ENCODE measurements at places on chromosomes 1 and 21.

DNA sequence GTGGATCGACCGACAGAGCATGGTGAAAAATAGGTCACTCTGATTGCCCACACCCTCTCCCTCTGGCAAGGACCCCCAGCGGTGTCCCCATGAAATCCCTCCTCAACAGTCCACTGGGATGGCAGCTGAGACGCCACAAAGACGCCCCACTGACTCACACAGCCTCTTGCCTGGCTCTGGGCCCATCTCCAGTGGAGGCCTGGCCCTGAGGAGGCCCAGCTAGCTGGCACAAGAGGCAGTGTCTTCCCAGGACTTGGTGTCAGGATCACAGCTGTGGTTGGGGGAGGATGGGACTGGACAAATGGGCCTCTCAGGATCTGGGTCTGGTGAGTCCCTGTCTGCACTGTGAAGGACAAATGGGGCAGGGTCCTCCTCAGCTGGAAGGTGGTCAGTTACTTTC lies 4.6 kb downstream of the ALX3 start:
- no peak for DNase-seq

DNA sequence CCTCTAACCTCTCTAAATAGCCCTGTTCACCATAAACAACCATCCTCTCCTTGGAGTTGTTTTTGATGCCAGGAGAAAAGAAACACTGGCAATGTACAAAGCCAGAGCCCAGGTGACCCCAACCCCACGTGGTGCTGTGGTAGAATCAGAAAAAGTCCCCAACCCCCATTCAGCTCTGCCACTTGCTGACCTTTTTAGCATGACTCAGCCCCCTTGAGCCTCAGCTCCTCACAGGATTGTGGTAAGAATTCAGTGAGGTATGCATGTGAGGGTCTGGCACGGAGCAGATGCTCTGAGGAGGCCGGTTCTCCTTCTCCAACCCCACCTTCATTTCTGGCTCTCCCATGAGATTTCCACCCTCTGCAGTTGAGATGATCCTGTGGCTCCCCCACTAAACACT lies 11.1 kb upstream of the CHI3L1 start:
- DNase-seq = peak; percentile 71

DNA sequence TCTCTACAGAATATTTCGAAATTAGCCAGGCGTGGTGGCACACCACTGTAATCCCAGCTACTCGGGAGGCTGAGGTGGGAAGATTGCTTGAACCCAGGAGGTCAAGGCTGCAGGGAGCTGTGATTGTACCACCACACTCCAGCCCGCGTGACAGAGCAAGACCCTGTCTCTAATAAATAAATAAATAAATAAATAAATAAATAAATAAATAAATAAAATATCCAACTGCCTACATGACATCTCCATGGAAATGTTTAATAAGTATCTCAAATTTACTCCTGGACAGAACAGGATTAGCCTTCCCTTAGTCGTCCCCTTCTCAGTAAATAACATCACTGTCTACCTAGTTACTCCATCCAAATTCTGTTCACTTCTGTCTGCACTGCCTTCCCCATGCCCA lies 29.0 kb upstream of the KCNN3 start:
- no peak for DNase-seq

DNA sequence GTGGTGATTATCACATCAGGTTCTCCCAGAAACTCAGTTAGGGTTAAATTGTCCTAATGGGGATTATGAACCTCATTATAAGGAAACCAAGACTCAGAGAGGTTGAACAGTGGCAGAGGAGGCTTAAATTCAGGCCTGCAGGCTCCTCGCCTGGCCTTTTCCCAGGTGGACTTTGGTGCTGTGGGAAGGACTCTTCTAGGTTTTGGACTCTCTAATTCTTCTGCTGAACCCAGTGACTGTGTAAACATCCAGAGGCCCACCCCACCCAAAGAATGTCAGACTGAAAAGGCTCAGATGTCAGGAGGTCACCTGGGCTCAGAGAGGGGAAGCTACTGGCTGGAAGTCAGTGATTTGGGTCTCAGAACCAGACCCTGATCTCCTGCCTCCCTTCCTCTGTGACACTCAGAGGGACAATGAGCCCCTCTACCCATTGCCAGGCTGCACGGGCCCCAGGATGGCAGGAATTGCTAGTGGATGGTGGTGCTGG lies 2.5 kb downstream of the ZNF362 start:
- no peak for DNase-seq

DNA sequence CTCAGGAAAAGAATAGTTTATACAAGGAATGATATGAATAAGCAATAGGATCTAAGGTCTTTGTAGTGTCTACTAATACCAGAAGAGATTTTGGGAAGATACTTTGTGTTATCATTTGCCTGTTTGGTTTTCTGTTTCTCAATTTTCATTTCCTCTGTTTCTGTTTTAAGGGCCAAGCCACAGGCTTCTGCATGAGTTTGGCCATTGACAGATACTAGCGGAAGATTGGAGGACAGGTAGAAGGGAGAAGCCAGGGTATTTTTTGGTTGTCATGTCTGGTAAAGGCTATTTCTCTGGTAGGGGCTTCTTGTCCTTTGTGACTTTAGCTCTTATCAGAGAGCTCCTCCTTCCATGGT lies 51.4 kb downstream of the HS2ST1 start:
- no peak for DNase-seq

GRCh38 chr1:246404078-246404477 lies 103.0 kb downstream of the SMYD3 start:
- no peak for DNase-seq

GRCh38 chr1:27634177-27634984 lies 604 bp downstream of the FGR start:
- peak; percentile 49 for DNase-seq

DNA sequence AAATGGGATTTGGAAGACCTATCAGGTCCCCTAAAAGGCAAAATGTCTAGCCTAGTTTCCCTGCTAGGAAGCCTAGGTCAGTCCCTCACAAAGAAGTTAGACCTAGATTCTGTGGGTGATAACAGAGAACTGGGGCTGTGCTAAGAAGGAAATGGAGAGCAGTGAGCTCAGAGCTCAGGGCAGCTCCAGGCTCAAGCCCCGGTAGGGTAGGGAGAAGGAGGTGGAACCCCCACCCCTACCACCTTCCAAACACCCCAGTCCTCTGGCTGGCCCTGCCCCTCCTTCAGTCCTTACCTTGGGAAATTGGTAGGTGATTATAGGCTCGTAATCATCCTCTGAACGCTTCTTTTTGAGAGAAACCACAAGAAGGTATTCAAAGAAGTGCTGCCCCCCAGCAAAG lies 1.1 kb downstream of the DENND2D start:
- no peak for DNase-seq

- DNase-seq = no peak
Measured at GRCh38 chr1:41277371-41277975, 35.4 kb upstream of the SCMH1 start.

DNA sequence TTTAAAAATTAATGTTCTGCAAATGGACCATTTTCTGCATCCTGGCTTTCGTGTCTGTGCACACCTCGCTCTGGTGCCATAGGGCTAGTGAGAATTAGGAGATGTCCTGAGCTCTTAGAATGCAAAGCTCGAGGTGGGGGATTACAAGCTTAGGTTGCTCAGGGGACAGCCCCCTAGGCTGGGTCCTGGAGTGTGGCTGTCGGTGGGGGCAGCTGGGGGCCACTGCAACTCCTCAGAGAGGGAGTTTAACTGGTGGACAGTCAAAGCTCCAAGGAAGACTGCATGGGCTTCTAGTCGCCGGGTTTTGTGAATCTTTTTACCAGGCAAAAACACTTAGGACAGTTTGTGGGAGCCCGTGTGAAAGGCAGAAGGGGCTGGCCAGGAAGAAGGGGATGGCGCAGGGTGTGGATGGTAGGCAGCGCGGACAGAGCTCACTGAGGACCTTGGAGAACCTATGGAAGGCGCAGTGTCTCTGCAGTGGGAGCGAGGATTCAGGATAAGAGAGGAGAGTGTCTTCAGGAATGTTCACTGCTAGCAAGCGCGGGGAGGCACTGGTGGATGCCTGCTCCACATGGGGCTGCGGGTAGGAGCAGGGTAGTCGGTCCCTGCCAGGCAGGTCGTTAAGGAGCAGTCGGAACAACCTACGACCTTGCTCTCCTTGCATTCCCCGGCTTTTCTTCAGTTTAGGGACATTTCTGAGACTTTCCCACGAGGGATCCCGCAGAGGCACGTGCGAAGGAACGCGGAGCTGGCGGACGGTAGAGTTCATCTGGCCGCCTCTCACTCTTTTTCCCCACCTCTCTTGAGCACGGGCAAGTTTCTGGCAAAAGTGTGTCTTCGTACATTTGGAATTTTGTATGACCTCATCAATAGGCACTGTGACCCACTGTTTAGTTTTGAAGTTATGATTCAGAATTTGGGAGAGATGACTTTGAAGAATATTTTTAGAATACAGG lies 12.9 kb upstream of the KCNE1 start:
- DNase-seq = peak; percentile 28

DNA sequence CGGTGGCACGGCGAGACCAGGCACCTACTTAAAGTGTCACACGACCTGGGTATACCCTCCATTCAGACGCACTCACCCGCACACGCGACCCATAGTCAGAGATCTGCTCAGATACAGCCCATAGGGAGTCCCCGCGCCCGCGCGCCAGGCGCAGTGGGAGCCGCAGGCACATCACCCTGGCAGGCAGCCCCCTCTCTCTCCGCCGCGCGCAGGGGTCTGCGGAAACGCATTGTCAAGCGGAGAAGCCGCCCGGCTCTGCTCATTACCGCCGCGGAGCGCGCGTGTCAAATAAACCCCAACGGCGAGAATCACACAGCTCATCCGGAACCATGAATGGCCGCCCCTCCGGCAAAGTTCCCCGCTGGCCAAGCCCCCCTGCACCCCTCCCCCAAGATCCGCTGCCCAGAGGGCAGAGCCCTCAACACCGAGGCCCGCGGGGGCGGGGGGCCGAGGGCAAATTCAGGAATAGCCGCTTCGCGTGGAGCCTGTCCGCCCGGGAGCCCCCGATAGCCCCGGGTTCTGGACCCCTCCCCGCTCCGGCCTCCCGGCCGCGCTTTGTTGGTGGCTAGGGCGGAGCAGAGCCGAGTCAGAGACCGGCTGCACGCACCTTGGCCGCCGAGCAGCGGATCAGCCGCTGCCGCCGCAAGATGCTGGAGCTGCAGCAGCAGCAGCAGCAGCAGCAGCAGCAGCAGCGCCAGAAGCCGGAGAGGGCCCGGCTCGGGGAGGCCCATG lies 522 bp downstream of the LRP8 start:
- DNase-seq = peak; percentile 67

GRCh38 chr21:45405271-45405818 lies 380 bp downstream of the COL18A1 start:
- no peak for DNase-seq

DNA sequence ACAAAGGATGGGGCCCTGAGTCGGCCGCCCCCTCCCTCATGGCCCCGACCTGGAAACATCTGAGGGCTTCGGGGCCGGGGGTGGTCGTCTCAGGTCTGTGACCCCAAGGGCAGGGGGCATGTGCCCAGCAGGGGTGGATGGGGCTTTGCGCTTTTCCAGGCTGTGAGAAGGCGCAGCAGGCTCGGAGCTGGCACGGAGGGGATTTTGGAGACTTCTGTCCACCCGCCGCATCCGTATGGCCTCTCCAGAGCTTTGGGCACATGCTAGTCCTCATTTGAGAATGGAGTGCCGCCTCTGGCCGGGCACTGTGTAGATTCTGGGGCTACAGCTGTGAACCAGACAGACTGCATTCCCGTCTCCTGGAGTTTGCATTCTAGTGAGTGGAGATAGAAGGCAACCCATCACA lies 66.1 kb upstream of the WNT4 start:
- no peak for DNase-seq

DNA sequence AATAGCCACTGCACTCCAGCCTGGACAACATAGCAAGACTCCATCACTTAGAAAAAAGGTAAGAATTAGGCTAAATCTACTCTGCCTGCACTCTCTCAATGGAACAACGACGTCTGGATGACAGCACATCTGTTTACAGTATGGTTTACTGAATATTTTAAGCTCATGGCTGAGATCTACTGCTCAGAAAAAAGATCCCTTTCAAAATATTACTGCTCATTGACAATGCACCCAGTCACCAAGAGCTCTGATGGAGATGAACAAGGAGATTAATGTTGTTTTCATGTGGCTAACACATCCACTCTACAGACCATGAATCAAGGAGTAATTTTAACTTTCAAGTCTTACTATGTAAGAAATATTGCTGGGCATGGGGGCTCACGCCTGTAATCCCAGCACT lies 58.0 kb downstream of the SLC27A3 start:
- no peak for DNase-seq

DNA sequence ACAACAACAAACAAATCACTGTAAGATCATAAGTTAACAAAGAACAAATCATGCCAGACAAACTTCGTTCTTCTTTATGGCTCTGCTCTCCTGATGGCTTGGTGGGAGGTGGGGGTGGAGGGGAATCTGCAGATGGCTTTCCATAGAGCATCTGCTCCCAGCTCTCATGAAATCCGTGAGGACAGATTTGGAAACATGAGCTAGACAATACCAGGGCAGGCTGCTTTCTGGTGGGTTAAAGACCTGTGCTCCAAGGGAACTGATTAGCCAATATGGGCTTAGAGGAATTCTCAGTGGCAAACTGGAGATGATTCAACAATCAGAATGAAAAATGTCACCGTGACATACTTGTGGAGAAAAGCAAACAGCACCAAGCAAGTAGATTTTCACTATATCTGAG lies 69.4 kb upstream of the TLR5 start:
- no peak for DNase-seq

DNA sequence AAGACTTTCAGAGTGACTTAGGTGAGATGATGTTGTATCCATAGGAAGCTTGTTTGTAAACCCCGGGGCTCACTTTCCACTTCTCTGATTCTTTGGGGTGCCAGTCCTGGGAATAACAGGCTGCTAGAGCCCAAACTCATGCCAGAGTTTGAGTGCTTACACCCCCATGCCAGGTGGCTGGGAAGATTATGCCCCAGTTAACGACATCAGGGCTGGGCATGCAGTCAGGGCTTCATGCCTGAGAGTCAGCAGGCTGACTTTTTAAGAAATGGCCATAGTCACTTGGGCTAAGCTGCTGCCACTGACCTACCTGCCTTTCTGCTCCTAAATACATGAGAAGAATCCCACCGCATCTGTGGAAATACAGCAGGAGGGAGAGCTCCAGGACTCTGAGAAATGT lies 425.6 kb upstream of the VAMP3 start:
- DNase-seq = no peak

DNA sequence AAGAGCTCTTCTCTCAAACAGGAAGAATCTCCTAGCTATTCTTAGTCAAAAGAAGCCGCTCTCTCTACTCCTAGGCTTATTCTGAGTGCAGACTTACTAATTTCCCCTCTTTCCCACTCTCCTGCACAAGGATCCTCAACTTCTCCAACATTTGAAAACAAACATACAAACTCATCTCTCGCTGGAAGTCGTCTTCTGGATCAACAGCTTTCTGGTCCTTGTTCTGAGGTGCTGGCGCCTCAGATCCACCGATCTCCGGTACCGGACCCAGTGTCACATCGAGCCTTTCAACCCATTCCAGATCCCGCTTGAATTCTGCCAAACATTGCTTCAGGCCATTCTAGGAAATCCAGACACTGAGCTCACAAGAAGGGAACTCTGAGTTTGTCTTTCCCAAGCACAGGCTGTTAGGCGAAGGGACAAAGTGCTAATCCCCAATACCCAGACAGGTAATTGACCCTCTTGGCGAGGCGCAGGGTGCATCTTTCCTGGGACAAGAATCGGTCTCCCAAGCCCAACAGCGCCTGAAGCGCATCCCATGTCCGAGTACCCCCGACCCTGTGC lies 696 bp downstream of the EBNA1BP2 start:
- DNase-seq = no peak
